ENCODE measurements at places on chromosomes 2 and 18.
A peak's percentile ranks its signal among the peaks of the same experiment; 100 is the strongest.

DNA sequence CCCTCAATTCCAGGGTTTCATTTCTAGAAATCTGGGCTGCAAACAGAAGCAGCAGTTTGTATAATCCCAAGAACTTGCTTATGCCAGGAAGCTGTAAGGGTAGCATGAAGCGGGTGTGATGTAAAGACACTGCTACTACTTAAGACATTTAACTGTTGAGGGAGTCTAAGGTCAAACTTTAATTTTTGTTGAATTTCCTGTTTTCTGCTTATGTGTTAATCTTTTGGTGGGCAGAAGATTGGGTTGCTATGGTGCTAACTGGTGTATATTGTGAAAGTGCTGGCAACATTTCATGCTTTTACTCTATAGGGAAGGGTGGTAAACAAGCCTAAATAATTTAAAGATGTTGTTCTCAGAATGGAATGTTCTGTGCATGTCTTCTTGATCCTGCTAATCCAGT lies 2.7 kb downstream of the NCOA1 start:
- no peak for DNase-seq

DNA sequence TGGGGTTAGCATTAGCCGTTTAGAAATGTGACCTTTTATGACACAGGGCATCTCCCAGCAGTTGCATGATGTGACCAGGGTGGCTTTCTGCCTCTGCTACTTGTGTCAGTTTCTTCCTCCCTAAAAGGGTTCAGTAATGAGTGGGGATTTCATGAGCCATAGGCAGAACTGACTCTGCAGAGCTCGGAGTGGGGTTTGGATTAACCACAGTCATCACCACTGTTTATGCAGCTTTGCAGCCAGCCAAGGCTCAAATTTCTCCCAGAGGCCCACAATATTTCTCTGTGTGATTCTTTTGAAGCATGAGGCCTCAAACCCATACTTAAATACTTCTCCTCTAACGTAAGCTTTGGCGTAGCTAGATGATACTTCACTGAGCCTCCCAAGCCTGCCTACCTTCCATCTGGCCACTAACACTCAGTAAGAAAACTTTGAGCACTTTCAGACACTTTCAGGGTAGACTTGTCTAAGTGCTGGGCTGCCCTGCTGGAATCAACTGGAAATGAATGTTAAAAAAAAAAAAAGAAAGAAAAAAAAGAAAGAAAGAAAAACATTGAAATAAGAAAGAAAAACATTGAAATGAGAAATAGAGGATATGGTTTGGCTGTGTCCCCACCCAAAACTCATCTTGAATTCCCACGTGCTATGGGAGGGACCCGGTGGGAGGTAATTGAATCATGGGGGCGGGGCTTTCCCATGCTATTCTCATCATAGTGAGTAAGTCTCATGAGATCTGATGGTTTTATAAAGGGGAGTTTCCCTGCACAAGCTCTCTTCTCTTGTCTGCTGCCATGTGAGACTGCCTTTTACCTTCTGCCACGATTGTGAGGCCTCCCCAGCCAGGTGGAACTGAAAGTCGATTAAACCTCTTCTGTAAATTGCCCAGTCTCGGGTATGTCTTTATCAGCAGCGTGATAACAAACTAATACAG lies 11.5 kb upstream of the LAPTM4A start:
- DNase-seq, result no peak

- no peak for DNase-seq
These were observed 7.0 kb downstream of the TAF4B start for GRCh38 chr18:26233208-26233607.

- DNase-seq, result peak; percentile 52
These were observed 50.2 kb upstream of the SIGLEC15 start for GRCh38 chr18:45775241-45775676.

DNA sequence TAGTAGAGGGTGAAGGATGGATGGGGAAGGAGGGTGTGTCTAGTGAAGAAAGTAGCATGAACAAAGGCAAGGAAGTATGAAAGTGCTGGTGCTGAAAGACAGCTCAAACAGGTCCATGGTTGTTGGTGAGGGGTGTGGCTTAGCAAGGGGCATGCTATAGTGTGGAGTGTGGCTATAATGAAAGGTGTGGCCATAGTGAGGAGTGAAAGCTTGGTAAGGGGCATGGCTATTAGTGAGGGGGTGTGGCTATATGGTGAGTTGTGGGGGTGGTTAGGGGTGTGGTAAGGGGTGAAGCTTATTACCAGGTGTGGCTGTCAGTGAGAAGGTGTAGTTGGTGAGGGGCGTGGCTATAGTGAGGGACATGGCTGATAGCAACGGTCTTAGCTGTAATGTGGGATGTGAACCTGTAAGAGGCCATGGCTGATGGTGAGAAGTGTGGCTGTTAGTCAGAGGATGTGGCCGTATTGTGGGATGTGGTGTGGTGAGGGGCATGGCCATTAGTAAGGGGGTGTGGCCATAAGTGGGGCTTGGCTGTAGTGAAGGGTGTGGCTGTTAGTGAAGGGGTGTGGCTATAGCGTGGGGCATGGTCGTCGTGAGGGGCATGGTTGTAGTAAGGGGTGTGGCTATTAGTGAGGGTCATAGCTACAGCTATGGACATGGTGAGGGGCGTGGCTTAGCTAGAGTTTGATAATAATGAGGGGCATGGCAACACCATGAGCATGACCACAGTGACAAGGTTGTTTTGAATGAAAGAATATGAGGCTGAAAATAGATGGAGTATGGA lies 549.6 kb downstream of the FBXO15 start:
- DNase-seq, result no peak
